ENCODE measurements at places on chromosomes 2 and 18. TPM values are rescaled to one million over a fixed set of nuclear protein-coding genes. Genes with fewer than 3 reads are reported as not detected.

The CNDP1 gene
- not detected for total RNA-seq

- H3K27me3 ChIP-seq = no peaks in the 10 kb centered on the region
- no peak overlapping the region for H3K4me3 ChIP-seq
- no peaks in the 10 kb centered on the region for H3K4me1 ChIP-seq
These were observed 12.2 kb upstream of the ATP6V1B1 start for GRCh38 chr2:70923378-70924015.

GRCh38 chr2:237051861-237052260 lies 33.8 kb upstream of the COPS8 start:
- H3K27me3 ChIP-seq = no peaks in the 10 kb centered on the region
- H3K27ac ChIP-seq = no peak overlapping the region
- H3K4me1 ChIP-seq = no peaks in the 10 kb centered on the region
- H3K4me3 ChIP-seq = no peak overlapping the region

DNA sequence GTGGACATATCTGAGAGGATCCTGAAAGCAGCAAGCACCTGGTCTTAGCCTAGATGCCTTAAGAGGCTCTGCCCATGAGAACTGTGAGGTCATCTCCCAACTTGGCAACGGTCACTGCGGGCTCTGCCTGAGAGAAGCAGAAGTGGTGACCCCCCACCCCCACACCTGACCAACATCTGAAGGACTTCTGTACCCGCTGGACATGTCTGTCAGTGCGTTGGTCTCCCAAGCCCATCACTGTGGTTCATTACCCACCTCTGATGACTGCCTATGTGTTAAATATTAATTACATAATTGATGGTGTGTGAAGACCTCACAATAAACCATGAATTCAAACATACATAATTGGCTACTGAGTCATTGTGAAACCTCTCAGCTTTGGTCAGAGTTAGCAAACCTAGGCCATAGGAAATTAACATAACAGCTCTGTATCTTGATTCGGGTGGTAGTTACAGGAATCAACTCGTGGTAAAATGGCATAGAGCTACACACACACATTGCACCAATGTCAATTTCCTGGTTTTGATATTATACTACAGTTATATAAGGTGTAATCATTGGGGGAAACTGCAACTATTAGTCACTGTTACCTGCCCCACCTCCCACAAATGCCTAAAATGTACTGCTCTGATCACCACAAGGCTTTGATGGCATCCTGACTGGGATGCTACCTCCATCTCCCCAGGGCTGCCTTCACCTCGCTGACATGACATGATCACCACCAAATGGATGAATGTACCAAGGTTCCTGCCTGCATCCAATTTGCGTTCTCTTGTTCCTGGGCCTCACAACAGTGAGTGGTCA lies 4.3 kb upstream of the GALNT1 start:
- no peak overlapping the region for H3K27ac ChIP-seq
- no peaks in the 10 kb centered on the region for H3K27me3 ChIP-seq
- peaks cover 6% of the 10 kb centered on the region for H3K4me1 ChIP-seq
- no peak for DNase-seq
- no peak overlapping the region for H3K4me3 ChIP-seq

DNA sequence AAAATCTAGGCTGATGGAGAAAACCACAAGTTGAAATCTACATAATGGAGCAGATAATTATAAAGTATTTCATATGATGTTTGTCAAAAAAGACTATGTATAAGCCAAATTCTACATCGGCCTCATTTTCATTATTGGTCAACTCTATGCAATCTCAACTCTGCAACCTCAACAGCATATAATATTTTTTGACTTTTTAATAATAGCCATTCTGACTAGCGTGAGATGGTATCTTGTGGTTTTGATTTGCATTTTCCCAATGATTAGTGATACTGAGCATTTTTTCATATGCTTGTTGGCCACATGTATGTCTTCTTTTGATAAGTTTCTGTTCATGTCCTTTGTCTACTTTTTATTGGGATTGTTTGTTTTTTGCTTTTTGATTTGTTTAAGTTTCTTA lies 496.1 kb upstream of the SLC39A10 start:
- H3K27me3 ChIP-seq = peaks cover 3% of the 10 kb centered on the region
- no peak overlapping the region for H3K4me3 ChIP-seq
- DNase-seq = no peak
- no peak overlapping the region for H3K27ac ChIP-seq
- no peaks in the 10 kb centered on the region for H3K4me1 ChIP-seq

GRCh38 chr2:84808279-84808678 lies 72.6 kb downstream of the TRABD2A start:
- H3K4me3 ChIP-seq = no peak overlapping the region
- no peak for DNase-seq
- H3K27ac ChIP-seq = no peak overlapping the region
- peaks cover 7% of the 10 kb centered on the region for H3K4me1 ChIP-seq

The MAL gene
- 108 TPM for total RNA-seq

DNA sequence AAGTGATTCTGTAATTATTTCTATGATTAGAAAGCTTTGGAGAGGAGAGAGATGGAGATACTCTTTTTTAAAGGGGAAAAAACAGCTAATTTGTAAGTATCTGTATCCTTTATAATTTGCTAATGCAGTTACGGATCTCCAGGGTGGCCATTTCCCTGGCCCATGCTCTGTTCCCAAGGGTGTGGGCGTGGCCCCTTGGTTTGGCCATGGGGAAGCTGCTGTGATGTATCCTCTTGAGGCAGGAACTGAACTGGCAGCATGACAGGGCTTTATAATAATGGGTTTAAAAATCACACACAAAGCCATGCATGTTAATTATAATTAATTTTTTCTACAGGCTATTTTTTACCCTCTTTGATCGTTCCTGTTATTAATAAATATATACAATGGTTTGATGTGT lies 27.0 kb downstream of the TRAPPC12 start:
- no peak overlapping the region for H3K4me3 ChIP-seq
- peaks cover 31% of the 10 kb centered on the region for H3K36me3 ChIP-seq
- H3K27ac ChIP-seq = no peak overlapping the region

DNA sequence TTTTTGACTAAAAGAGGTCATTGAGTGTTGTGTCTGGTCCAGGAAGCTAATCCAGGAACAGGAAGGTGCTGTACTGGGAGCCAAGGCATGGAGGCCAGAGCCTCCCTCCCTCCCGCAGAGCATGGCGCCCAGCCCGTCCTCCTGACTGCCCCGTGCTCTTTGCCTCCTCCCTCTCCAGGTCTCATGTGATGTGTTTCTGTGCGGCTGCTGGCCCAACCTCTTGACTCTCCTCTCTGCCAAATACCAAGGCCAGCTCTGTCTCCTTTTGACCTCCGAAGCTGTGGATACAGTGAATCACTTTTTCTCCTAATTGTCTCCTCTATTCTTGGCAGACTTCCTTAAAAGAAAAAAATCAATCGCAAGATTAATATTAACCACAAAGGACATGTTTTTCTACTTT lies 284.1 kb downstream of the PHLPP1 start:
- no peak overlapping the region for H3K27ac ChIP-seq
- no peaks in the 10 kb centered on the region for H3K27me3 ChIP-seq
- H3K36me3 ChIP-seq = no peaks in the 10 kb centered on the region
- no peak overlapping the region for H3K4me3 ChIP-seq
- DNase-seq = no peak
- no peaks in the 10 kb centered on the region for H3K4me1 ChIP-seq

The ALK gene
- not detected for total RNA-seq

DNA sequence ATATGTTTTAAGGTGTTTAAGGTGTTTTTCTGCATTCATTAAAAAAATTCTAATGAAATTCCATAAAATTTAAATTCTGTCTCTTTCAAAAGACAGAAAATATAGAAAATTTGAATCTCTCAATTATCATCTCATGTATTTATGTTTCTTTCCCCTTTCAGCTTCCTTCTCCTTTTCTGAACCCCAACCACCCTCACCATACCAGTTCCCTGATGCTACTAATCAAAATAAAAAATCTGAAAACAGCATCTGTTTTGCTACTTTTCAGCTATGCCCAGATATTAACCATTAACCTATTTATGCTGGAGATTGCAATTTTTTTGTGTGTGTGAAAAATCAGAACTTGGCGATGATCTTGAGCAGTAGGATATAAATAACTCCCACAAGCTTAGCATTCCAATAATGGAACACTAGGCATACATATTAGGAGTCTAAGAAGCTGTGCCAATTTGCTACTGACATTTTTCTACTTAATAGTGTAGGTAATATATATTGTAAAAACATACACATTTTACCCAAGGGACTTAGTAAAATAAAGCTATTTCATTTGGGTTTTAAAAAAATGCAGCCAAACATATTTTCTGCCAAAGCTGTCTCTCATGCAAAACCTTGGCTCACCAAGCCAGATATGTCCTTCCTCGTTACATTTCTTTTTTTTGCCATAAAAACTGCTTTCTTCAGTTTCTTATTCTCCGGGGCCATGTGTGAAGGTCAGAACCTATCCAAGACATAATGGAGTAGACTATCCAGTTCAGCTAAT lies 32.6 kb upstream of the AGPS start:
- no peak for DNase-seq
- no peak overlapping the region for H3K4me3 ChIP-seq
- no peak overlapping the region for H3K27ac ChIP-seq
- no peaks in the 10 kb centered on the region for H3K4me1 ChIP-seq
- no peaks in the 10 kb centered on the region for H3K36me3 ChIP-seq

- H3K4me1 ChIP-seq = peaks cover 38% of the 10 kb centered on the region
- H3K36me3 ChIP-seq = peaks cover 5% of the 10 kb centered on the region
- DNase-seq = peak; percentile 25
- peak overlapping the region; percentile 95 for H3K27ac ChIP-seq
These were observed 1.1 kb downstream of the LMAN1 start for GRCh38 chr18:59357928-59358327.

DNA sequence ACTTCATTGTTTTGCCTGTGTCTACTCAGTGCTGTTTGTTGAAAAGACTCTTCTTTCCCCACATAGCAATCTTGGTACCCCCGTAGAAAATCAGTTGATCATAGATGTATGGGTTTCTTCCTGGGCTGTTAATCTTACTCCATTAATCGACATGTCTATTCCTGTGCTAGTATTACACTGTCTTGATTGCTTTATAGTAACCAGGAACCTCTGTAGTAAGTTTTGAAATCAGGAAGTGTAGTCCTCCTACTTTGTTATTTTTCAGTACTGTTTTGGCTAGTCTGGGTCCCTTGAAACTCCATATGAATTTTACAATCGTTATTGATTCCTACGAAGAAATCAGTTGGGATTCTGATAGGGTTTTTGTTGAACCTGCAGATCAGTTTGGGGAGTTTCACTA lies 78.8 kb upstream of the FAM136A start:
- H3K27ac ChIP-seq = no peak overlapping the region
- H3K36me3 ChIP-seq = no peaks in the 10 kb centered on the region
- H3K27me3 ChIP-seq = no peaks in the 10 kb centered on the region
- DNase-seq = no peak

GRCh38 chr2:85999061-85999831 lies 106.4 kb downstream of the POLR1A start:
- H3K4me1 ChIP-seq = peaks cover 65% of the 10 kb centered on the region
- H3K27ac ChIP-seq = peak overlapping the region; percentile 34
- peak; percentile 29 for DNase-seq
- no peaks in the 10 kb centered on the region for H3K27me3 ChIP-seq
- H3K36me3 ChIP-seq = no peaks in the 10 kb centered on the region
- peak overlapping the region; percentile 8 for H3K4me3 ChIP-seq
